NCI-H1105 treated with DMSO at 0.1 percent for 48 hours (cell line): ENCODE measurements at places on chromosomes 6 and 20.

DNA sequence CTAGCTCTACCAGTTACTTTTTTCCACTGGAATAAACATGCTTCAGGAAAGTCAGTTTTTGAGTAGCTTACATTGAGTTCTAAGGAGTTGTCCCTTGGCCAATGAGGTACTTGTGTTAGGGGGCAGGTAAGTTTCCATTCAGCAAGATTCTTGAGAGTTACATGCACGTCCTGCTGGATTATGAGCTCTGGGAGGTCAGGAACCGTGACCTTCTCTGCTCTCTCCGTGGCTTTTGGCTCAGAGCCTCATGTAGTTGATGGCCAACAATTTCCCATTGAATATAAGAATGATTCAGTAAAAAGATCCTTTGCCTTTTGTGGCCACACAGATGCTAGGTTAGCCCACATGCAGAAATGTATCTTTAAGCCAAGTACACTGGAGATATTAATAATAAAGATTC, 181.8 kb upstream of the RALGAPA2 start:
- DNase-seq: no peak

- DNase-seq: no peak
Measured at GRCh38 chr6:34476921-34477320, 11.0 kb downstream of the PACSIN1 start.

DNA sequence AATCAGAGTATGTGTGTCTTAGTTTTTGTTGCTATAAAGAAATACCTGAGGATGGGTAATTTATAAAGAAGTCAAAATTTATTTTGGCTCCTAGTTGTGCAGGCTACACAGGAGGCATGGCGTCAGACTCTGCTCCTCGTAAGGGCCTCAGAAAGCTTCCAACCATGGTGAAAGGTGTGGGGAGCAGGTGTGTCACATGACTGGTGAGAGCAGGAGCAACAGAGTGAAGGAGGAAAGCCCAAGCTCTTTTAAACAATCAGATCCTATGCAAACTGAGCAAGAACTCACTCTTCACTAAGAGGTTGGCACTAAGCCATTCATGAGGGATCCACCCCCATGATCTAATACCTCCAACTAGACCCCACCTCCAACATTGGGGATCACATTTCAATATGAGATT, 1524.3 kb downstream of the HACE1 start:
- DNase-seq: no peak

- DNase-seq: no peak
Measured at GRCh38 chr6:7257521-7258230, 55.3 kb downstream of the SSR1 start.

- no peak for DNase-seq
Measured at GRCh38 chr20:63159826-63160640, 55.9 kb downstream of the YTHDF1 start.

GRCh38 chr20:53736757-53737395, 143.2 kb upstream of the ZNF217 start:
- peak; percentile 61 for DNase-seq

DNA sequence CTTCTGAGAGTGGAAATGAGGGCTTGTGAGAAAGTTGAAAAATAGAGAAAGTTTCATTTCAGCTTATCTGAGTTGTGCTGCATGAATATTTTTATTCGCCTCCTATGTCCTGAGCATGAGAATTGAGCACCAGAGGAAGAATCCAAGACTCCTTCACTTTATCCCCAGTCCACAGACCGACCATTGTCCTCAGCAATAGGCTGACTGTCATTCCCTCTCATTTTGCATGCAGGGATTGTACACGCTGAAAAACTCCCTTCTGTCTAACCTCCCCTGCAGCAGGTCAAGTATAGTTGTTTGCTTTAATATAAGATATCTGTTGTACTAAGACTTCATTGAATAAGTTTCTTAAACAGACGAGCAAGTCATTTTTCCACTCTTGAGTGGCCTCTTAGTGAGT, 437.6 kb downstream of the PRKN start:
- DNase-seq: no peak

DNA sequence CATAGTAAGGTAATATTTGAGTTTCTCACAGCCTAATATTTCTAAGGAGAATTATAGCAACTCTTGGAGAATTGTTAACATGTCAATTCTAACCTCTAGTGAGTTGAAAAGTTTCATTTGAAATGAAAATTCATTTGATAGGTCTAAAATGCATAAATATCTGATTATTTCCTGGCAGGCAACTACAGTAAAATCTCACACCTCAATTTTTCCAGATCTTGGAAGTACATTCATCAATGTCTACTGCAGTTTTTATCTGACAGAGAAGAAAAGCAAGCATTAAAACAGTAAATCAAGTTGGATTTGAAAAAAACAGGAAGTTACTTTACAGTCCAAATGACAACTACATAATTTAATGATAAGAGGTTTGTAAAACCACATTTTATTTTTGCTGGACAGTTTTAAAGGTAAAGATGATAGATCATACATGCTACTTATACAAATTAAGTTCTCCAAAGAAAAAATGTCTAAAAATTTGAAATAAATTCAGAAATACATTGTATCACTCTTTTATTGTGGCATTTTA, 631.3 kb downstream of the EYS start:
- no peak for DNase-seq

GRCh38 chr20:20759132-20759531, 46.7 kb upstream of the RALGAPA2 start:
- no peak for DNase-seq

- no peak for DNase-seq
Measured at GRCh38 chr20:19706463-19706862, 51.6 kb upstream of the RIN2 start.

GRCh38 chr20:34996243-34997028, 40.8 kb downstream of the MYH7B start:
- DNase-seq: no peak

- DNase-seq: no peak
Measured at GRCh38 chr20:31881945-31882344, 11.5 kb downstream of the TTLL9 start.

DNA sequence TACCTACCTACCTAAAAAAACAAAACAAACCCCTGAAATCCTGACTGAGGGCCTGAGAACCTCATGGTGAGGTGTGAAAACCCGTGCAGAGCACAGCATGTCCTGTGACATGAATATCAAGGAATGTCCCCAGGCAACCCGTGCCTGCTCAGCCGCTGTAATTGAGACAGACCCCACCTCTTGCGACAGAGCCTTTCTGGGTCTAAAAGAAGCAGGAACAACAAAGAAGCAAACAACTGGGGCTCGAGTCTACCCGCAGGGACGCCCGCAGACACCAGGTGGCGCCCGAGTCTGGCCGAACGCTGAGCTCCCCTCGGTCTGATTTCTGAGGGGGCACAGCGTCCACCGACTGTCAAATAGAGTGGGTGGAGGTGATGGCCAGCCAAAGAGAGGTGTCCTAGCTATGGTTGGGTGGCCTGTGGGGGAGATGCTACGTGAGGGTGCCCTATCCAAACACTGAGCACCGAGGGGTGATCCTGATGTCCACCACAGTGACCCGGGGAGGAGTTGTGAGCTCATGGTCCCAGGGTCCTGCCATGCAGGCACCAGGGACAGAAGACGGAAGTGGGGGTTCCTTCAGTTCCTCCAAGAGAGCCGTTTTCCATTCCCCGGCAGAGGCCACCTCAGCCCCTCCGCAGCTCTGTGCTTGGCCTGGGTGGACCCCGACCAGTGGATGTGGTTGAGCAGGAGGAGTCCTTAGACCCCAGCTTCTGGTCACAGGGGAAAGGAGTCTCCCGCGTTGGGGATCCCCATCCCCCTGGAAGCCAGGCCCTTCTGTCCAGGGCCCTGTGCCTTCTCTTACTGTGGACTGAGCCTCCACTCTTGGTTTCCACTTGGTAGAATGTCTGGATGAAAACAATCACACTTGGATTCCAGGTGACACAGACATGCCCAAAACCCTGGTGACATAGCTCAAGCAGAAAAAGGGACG, 268.2 kb downstream of the CDC5L start:
- DNase-seq: peak; percentile 54

DNA sequence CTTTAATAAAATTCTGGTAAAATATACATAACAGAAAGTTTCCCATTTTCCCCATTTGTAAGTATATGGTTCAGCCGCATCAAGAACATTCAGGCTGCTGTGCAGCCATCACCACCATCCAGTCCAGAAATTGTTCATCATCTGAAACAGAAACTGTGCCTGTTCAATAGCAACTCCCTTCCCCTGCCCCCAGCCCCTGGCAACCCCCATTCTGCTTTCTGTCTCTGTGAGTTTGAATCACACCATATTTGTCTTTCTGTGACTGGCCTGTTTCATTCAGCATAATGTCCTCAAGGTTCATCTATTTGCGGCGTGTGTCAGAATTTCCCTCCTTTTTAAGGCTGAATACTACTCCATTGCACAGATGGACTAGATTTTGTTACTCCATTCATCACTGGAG, 19.1 kb downstream of the VSTM2L start:
- no peak for DNase-seq

GRCh38 chr6:138417493-138418117, 13.6 kb downstream of the HEBP2 start:
- no peak for DNase-seq

DNA sequence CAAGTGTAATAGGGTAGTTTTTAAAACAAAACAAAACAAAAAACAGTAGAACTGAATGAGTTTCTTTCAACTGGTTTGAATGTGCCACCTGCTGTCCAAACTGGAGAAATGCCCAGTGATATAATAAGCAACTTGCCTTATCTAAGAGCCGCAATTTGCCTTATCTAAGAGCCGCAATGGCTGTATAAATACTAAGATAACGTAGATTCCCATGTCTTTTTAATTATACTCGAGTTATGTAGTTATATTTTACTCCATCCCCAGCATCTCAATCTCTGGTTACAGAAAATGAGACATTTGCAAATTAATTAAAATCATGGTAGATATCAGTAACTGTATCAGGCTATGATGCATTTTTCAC, 67.2 kb downstream of the RPP40 start:
- DNase-seq: peak; percentile 55

- DNase-seq: no peak
Measured at GRCh38 chr20:48238781-48239180, 453.5 kb upstream of the SULF2 start.

GRCh38 chr6:6390849-6391602, 70.6 kb upstream of the F13A1 start:
- no peak for DNase-seq

DNA sequence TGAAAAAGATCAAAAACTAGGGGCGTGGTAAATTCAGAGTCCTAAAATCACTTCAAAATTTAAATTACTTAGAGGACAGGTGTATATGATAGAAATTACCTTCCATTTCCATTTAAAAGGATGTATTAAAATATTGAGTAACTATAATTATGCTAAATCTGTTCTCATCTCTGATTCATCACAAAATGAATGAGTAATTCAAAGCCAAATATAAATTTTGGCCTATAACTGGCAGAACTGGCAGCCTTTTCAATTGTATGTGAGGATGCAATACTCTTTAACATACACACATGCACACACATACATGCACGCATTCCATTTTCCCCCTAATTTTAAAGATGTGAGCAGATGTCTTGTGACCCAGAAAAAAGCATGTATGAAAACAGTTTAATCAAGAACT, 194.6 kb downstream of the EPM2A start:
- no peak for DNase-seq

DNA sequence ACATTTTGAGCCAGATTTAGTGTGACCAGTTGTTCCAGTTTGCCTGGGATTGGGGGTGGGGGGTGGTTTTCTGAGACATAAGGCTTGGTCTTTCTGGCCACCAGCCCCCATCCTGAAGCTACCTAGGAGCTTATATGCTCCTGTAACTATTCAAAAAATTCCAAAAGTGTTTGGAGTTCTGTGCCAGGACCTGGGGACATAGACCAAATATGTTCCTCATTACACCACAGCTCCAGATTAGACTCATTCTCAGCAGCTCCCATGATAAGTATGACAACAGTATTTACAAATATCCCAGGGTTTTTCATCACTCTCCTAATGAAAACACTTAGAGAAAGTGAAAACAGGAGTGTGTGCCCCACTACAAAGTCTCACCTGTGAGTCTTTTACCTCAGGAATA, 37.8 kb upstream of the RNF144B start:
- no peak for DNase-seq

DNA sequence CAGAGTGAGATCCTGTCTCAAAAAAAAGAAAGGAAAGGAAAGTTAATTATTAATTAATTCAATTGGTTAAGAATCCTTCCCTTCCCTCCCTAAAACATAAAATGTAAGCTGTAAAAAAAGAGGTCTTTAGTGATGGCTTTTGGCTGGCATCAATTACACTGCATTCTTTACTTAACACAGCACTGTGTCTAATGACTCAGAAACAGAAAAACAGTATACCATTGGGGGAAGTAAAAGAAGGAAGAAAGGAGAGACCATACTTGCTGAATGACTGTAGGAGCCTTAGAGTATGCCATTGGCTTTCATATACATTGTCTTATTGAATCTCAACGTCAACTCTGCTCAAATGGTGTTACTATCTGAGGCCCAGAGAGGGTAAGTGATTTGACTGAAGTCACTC, 18.3 kb upstream of the CITED2 start:
- DNase-seq: no peak

DNA sequence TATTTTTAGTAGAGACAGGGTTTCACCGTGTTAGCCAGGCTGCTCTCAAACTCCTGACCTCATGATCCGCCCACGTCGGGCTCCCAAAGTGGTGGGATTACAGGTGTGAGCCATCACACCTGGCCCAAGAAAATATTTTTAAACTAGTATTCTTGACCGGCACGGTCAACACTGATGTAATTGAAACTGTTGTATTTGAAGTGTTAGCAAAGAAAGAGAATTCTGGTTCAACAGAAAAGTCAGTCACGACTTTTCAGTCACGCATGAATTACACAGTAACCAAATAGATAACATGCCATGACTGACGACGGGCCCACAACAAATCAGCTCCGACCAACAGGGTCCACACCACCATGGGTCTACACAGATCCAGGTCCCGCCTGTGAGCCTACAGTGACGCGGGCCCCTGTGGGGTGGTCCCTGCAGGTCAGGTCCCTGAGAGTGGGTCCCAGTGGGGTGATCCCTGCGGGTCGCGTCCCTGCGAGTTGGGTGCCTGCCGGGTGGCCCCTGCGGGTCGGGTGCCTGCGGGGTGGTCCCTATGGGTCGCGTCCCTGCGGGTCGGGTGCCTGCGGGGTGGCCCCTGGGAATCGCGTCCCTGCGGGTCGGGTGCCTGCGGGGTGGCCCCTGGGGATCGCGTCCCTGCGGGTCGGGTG, 1.0 kb downstream of the GMEB2 start:
- no peak for DNase-seq
